ENCODE measurements at places on chromosomes 1 and 21.
A peak's percentile ranks its signal among the peaks of the same experiment; 100 is the strongest.

DNA sequence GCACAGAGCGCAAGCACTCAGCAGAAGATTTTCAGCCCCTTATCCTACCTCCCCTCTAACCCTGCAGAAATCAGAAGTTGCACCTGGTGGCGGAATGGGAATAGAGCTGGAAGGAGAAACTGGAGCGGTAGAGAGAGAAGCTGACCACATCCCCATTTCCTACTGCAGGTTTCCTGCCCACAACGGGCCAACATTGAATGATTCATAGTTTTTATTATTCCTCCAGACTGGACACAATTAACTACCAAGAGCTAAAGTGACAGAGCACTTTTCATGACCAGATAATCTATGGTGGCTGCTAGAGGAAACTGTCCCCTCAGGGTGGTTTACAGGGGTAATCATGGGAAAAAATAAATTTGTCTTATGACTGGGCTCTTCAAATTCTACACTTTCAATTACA is 21.3 kb upstream of the LRRC8D start:
- DNase-seq: no peak

- peak; percentile 55 for DNase-seq
Measured at GRCh38 chr1:93847811-93848288, 31.2 kb downstream of the DNTTIP2 start.

- no peak for DNase-seq
Measured at GRCh38 chr1:100882698-100883097, 11.9 kb downstream of the EXTL2 start.

DNA sequence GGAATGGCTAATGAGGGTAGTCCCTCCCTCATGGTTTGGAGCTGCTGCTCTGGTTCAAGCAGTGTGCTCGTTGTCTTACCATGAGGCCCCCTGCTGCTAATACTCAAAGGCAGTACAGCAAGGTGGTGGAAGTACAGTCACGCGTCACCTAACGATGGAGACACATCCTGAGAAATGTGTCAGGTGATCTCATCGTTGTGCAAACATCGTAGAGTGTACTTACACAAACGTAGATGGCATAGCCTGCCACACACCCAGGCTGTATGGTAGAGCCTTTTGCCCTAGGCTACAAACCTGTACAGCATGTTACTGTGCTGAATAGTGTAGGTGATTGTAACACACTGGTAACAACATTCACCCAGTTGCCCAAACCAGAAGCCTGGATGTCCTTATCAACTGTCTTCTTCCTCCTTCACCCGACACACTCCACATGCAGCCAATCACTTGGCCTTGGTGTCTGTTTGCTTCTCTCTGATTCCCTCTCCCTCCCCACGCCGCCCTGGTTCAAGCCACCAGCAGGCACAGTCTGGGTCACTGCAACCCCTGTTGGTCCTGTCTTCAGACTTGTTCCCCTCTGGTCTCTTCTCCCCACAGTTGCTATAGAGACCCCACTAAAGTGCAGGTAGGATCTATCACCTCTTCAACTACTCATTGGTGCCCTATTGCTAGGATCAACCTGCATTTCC is 6.0 kb upstream of the KCNA2 start:
- DNase-seq: no peak

- no peak for DNase-seq
Measured at GRCh38 chr1:193335806-193336428, 149.5 kb upstream of the B3GALT2 start.

DNA sequence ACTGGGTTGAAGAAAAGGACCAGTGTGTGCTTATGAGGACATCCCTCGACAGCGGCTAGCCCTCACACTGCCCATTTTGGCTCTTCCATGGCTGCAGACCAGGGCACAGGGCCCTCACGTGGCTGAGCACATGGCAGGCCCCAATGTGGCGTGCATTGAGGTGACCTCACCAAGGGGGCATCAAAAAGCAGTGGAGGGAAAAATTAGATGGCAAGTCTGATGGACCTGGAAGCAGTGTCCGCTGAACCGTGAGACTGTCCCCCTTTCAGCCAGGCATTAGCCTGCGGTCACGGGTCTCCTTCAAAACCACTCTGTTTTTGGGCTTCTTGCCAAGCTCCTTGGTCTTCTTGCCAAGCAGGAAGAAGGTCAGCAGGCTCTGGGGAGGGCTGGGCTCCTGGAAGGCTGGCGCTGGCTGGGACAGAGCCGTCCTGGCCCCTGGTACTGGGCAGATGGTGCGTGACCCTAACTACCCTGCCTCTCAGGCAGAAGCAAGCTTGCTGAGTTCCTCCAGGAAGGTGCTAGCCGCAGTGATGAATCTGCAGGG is 30.8 kb downstream of the TRIM67 start:
- DNase-seq: peak; percentile 42

GRCh38 chr1:6249739-6250689 is 6.0 kb downstream of the HES3 start:
- DNase-seq: no peak

DNA sequence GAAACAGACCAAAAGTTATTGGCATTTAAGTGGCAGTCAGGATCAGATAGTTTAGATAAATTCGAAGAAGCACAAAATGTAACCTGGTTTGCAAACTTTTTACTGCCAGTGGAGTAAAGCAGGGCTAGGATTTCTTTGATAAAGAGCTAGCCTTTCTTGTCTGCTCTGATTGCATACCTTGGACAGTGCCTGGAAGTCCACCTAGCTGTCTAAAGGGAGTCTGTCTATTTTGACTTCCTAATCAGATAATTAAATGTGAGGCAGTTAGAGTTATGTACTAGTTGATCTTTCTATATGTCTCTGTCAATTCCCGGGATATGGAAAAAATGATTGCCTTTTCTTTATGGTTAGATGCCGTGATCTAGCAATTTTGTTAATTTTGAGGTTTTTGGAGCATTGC is 4.1 kb downstream of the GPSM2 start:
- DNase-seq: no peak

- DNase-seq: no peak
Measured at GRCh38 chr1:87805666-87806378, 477.1 kb downstream of the LMO4 start.

GRCh38 chr1:115314765-115315164 is 23.3 kb downstream of the NGF start:
- DNase-seq: no peak

DNA sequence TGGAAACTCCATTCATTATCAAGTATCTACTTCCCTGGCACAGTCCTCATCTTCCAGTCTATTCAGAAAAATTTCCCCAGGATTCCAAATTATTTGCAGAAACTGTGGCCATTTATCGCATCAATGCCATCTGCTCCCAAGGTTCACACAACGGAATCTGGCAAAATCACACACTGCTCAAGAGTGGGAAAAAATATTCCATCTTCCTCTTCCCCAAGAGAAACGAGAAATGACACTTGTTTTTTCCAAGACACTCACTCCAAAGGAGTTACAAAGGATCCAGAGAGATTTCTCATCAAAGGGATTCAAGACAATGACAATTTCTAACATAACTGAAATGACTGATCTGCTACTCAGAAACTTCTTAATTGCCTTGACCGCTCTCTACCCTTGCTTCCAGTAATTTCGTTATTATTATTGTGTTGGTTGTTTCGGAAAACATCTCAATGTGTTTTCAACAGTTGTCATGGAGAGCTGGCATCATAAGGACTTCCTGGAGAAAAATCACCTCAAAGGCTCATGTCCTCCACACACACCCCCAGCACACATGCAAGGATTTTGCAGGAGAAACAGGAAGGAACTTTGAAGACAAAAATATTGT is 128.0 kb downstream of the PSMG1 start:
- peak; percentile 9 for DNase-seq

DNA sequence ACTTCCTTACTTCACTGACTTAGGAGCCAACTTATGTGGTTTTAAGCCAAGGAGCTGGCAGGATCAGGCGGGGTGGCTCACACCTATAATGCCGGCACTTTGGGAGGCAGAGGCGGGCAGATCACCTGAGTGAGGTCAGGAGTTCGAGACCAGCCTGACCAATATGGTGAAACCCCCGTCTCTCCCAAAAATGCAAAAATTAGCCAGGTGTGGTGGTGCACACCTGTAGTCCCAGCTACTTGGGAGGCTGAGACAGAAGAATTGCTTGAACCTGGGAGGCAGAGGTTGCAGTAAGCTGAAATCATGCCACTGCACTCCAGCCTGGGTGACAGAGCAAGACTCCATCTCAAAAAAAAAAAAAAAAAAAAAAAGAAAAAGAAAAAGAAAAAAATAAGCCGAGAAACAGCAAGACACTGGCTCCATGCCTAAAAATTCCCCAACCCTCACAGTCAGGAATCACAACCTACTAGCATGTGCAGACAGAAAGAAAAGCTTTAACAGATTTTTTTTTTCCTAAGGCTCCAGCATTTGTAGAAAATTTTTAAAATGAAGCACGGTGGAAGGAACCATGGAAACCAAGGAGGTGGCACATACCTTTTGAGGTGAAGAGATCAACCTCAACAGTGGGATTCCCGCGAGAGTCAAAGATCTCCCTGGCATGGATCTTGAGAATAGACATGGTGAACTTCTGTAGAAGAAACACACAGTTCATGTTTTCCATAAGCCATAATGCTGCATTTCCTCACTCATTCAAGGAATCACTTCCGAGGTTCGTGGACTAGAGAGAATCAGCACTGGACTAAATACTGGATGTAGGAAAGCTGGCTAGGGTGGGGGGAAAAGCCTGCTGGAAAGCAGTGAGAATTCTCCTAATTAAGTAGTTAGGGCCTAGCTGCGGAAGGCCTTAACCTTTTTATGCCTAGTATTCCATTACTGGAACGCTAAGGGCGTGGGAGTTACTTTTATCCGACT is 4.0 kb downstream of the ENO1 start:
- no peak for DNase-seq

- DNase-seq: no peak
Measured at GRCh38 chr1:168752171-168752832, 23.3 kb upstream of the DPT start.

DNA sequence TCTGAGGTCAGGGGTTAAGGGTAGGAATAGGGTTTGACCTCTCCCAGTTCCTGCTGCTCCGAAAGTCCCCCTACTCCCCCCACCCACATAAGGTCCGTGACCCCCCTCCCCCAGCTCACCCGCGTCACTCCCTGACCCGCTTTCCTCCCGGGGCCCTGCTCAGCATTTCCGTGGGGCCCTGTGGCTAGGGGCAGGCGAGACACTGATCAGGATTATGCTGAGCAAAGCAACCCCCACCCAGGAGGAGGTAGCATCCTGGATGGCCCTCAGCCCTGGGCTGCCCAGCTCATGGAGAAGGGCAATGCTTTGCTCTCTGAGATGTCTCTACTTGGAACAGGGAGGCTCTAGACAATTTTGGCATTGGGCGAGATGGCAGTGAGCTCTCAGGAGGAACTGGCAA is 3.7 kb downstream of the RORC start:
- DNase-seq: no peak

- DNase-seq: no peak
Measured at GRCh38 chr1:204319462-204319861, 40.3 kb downstream of the PLEKHA6 start.

GRCh38 chr1:243946946-243947345 is 96.9 kb upstream of the AKT3 start:
- no peak for DNase-seq

- no peak for DNase-seq
Measured at GRCh38 chr21:16863908-16864307, 648.9 kb upstream of the CXADR start.

- DNase-seq: no peak
Measured at GRCh38 chr1:246032031-246032551, 475.0 kb downstream of the SMYD3 start.

GRCh38 chr1:156203331-156203730 is 9.4 kb downstream of the SLC25A44 start:
- DNase-seq: no peak

DNA sequence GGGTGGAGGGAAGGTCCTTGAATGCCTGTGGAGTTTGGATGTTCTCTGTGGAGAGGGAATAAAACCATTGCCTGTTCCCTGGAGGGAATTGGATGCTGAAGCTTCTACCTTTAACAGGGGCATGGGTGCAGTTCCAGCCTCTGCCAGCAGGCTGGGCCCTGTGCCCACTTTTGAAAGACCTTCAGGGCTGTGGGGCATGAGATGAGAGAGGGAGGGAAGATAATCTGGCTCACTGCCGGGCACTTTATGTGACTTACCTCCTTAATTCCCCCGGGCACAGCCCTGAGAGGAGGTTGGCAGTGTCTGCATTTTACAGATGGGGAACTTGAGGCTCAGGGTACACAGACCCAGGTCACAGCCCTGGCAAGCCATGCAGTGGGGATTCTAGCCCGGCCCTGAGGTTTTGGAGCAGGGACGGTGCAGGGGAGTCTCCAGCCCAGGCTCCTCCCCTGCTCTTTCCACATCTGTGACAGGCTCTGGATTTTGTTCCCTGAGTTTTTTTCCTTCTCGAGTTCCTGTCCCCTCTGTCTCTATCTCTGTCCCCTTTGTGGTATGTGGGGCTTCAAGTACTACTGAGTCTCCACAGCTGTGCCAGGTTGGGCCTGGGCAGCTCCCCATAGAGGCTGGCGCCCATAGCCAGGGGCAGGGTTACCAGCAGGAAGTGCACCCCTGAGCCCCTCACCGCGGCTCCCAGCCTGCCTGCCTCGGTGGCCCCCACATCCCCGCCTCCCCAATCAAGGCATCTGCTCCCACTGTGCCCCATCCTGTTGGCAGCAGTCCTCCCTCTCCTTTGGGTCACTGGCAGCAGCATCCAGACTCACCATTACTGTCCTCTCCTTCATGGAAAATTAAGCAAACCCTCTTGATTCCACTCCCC is 14.0 kb upstream of the THEMIS2 start:
- peak; percentile 78 for DNase-seq

- DNase-seq: no peak
Measured at GRCh38 chr1:63909526-63909925, 135.7 kb downstream of the ROR1 start.

DNA sequence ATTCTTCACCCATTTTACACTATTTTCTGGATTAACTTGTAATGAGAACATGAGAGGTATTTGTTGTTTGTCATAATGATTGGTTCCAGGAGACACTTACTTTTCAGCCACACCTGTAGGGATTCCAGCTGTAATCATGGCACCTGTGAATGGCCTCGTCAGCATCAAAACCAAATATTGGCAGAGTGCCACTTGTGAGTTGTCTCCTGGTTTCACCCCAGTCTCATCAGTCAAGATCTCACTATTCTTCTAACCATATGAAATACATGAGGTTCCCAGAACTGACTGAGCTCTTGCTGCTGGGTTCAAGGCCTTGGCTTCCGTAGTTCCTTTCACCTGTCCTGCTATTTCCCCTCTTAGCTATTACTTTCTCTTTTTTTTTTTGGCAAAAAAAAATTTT is 246.6 kb upstream of the ADGRL2 start:
- no peak for DNase-seq

GRCh38 chr1:5376538-5377247 is 615.5 kb downstream of the NPHP4 start:
- no peak for DNase-seq

DNA sequence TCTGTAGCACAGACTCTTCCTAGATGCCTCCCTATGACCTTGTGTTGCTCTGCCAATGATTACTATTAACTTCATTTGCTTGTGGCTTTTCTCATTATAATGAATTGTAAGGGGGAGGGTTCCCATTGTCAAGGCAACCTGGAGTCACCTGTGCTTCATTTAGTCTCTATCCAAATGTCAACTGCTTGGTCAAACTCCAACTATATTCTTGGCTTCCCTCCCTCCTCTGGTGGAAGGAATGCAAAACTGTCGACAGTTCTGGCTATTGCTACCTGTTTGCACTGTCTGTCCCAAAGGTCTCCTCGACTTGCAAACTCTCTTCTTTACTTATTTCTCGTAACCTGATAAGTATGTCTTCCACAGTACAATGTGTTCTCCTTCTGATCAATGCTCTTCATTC is 100.3 kb downstream of the CACNA1E start:
- no peak for DNase-seq
